Activated T-helper 1 cell treated with anti-CD3 and anti-CD28 coated beads, Interleukin-12 subunit alpha, Interleukin-12 subunit beta, Interleukin-2, Interleukin-4 antibody, amounts not matched to agents 30 ng/mL and 10 ng/mL and 1 ng/mL, durations not matched to agents 14 hours and 24 hours and 36 hours (primary cell): ENCODE measurements at places on chromosomes 5 and 9.

GRCh38 chr9:123658792-123659191, 271.1 kb downstream of the DENND1A start:
- no peak for DNase-seq

- no peak for DNase-seq
Measured at GRCh38 chr5:172497591-172498255, 43.4 kb upstream of the SH3PXD2B start.

DNA sequence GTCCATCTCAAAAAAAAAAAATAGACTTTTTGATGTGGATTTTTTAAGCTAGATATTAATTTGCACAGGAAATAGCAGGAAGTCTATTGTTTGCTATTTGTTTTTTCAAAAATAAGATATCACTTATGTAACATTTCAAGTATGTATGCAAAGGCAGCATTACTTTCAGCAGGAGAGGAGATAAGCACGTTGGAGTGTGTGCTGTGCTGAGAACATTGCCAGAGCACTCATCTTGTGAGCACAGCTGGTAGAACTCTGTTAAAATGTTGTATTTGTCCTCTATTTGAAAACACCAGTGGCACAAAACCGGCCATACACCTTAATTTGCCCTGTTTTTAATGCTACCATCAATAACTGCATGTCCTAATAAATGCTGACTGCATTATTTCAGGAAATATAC, 1061.9 kb upstream of the CDH18 start:
- no peak for DNase-seq

GRCh38 chr5:122262103-122262502, 49.9 kb upstream of the SNCAIP start:
- DNase-seq: no peak

DNA sequence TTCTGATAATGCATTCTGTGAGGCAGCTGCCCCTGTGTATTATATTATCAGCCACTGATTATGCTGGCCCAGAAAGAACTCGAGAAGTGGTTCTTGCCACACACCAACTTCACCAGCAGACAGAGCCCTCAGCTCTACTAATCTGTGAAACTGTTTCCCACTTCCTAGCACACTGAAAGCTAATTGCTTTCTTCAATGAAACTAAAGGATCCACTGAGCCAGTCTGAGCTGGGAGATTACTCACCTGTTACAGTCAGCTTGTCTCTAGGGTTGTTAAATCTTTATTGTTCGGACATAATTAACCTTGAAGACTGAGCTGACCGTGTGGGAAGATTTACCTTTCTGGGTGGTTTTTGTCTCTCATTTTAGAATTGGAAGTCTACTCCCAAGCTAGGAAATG, 263.2 kb downstream of the KCTD16 start:
- no peak for DNase-seq

GRCh38 chr5:107058803-107059202, 611.9 kb downstream of the EFNA5 start:
- DNase-seq: no peak

GRCh38 chr5:80284720-80285119, 28.9 kb upstream of the SERINC5 start:
- no peak for DNase-seq

- no peak for DNase-seq
Measured at GRCh38 chr9:32306006-32306405, 78.4 kb upstream of the ACO1 start.

GRCh38 chr5:43702815-43703214, 99.8 kb downstream of the NNT start:
- DNase-seq: no peak

GRCh38 chr5:116482394-116482793, 92.2 kb downstream of the SEMA6A start:
- DNase-seq: no peak

DNA sequence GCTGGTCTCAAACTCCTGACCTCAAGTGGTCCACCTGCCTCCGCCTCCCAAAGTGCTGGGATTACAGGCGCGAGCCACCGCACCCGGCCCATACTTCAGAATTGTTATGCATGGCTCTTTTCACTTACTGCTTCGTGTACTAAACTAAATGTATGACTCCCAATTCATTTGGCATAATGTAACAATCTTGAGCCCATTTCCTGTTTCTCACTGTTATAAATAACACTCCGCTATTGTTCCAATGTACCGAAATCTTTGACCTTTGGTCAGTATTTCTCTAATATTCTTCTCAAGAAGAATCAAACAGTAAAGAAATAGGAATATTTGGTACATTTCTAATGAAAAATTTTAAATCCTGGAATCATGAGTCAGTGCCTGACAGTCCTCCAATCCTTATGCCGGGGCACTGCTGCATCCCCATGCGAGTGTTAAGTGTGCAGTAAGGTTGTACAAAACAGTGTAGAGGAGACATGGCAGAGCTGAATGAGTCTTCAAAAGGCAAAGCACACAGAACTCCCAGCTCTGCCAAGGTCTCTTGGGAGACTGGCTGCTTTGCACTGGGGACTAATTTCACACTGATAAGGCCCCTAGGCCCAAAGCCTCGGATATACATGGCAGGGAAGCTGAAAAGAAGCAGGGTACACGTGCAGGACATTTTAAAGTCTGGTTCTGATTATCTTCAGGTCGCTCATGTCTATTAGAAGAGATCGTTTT, 58.4 kb downstream of the HABP4 start:
- DNase-seq: no peak

DNA sequence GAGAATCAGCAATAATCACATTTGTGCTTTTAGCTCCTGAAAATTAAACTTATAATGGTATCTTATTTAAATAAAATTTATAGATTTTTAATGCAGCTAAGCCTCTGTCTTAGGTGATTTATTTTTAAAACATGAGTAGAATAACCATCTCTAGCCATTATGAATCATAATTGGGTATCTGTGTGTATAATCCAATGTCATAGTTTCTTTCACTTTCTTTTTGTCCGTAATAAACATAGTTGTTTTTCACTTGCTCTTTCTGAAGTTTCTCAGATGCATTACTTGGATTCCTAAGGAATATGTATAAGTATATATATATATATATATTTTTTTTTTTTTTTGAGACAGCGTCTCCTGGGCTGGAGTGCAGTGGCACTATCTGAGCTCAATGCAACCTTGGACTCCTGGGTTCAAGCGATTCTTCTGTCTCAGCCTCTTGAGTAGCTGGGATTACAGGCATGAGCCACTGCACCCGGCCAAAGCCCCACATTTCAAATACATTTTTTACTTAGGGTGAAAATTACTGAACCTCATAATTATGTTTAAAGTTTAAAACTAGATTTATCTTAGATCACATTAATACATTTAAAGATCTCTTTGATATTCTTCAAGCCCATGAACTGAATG, 377.1 kb downstream of the PRDM9 start:
- no peak for DNase-seq

- DNase-seq: no peak
Measured at GRCh38 chr5:45695804-45696156, 400 bp downstream of the HCN1 start.

- DNase-seq: no peak
Measured at GRCh38 chr9:68871236-68871635, 142.7 kb downstream of the PRKACG start.

DNA sequence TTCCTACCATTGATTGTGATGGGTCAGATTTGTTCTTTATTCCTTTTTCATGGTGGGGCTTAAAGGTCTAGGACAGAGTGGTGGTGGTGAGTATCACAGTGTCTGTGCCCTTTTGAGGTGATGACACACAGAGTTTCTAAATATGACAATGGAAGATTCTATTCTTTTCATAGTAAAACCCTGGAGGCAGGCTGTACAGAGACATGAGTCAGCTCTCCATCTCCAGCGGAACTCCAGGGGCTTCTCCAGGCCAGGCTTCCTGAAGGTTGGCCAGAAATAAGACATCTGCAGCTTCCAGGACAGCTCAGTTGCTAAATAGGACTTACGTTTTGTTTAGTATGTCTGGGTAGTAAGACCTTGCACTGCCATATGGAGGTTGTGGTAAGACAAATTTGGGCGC, 229.5 kb downstream of the CD180 start:
- no peak for DNase-seq

DNA sequence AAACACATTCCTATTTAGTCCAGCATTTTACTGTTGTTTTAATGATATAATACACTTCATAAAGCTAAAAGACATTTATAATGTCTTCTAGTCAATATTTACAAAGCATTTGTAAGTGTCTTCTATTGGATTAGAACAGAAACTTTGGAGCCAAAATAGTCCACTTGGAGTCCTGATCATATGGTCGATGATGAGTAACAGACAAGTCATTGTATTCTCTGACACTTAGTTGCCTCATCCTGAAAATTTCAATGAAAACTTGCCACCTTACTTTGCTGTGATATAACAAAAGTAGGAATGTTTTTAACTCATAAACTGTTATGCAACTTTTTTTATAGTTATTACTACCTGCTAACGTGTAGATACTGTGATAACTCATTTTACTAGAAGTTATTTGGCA, 132.5 kb downstream of the GABRB2 start:
- no peak for DNase-seq
